Activated T-cell treated with anti-CD3 and anti-CD28 coated beads for 48 hours (primary cell): ENCODE measurements at places on chromosomes 7 and 10.

GRCh38 chr7:18663321-18663720 lies 167.8 kb downstream of the HDAC9 start:
- DNase-seq = no peak

- no peak for DNase-seq
Measured at GRCh38 chr7:43444711-43445578, 138.0 kb upstream of the STK17A start.

DNA sequence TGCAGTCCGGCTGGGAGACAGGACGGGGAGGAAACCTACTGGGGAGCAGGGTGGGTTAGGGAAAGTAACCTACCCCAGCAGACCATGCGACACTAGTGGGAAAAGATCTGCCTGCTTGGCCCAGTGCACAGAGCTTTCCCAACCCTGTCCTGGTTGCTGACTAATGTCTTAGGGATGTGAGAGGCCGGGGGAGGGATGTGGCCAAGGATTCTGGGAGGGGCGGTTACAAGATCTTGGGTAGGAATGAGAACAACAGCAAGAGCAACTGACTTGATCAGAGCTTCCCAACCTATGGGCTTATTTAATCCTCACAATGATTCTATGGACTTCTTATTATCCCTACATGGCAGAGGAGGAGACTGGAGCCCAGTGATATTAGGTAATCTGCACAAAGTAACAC lies 24.0 kb upstream of the EIF5AL1 start:
- DNase-seq = no peak

- DNase-seq = no peak
Measured at GRCh38 chr7:38020121-38020785, 99.8 kb downstream of the EPDR1 start.

- DNase-seq = no peak
Measured at GRCh38 chr7:21076054-21076453, 289.4 kb upstream of the SP8 start.

- DNase-seq = no peak
Measured at GRCh38 chr7:30865821-30866220, 45.8 kb upstream of the AQP1 start.

GRCh38 chr10:13526948-13527863 lies 1.6 kb downstream of the BEND7 start:
- DNase-seq = no peak

DNA sequence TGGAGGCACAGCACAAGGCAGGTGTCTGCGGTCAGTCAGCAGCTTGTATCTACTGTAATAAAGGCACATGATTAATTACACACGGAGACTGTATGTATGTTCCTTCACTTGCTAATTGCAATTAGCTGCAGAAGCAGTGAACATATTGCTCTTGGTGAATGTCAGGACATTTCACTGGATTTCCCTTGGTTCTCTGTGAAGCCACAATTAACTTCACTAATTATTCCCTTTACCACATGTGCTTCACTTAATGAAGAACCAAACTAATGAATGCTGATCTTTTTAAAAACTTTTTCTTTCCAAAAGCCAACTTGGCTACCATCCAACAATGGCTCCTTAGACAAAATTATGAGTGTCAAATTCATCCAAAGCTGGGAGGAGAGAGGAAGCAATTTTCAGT lies 290.7 kb downstream of the ADRA2A start:
- DNase-seq = no peak

DNA sequence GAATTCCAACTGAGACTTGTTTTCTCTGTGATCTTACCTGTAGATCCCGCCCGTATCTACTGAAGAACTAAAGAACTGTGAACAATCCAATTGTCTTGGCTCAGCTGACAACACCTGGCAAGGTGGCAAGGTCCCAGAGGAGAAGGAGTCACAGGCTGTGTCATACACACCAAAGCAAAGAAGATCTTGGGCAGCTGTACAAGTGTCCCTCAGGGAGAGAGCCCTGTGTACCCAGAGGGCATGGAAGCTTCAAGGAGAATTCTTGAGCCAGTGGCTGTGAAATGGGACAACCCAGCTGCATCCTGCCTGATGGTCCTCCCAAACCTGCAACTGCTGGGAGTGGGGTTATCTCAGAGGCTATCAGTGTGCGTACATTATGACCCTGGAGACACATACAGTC lies 46.7 kb upstream of the TECTB start:
- no peak for DNase-seq

DNA sequence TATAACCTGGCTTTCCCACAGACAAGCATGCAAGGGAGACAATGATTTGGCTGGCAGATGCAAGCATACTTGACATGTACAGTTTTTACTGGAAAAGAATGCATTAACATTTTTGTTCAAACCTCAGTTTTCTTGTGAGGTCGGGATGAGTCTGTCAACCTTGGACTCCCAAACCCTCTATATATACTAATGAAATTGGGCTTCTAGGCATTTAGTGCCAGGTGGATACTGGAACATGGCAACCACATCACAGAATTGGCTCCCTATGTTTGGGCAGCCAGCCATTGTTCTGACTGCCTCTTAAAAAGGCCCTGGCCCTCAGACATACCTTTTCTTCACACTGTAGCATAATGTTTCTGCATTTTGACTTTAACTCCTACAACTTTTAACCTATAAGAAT lies 39.1 kb downstream of the CDK6 start:
- DNase-seq = no peak

DNA sequence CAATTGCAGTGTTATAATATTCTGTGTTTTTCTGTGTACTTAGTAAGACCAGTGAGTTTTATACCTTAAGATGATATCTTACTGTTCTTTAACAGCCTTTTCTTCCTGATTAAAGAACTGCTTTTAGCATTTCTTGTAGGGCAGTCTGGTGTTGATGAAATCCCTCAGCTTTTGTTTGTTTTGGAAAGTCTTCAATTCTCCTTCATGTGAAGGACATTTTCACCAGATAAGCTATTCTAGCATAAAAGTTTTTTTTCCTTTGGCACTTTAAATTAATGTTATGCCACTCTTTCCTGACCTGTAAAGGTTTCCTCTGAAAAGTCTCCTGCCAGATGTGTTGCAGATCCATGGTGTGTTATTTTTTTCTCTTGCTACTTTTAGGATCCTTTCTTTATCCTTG lies 1059.8 kb downstream of the LRMDA start:
- no peak for DNase-seq

GRCh38 chr10:129410688-129411392 lies 56.2 kb upstream of the MGMT start:
- DNase-seq = no peak

GRCh38 chr10:49089557-49090188 lies 25.6 kb downstream of the VSTM4 start:
- DNase-seq = no peak
